Esophagus squamous epithelium (tissue), 5 donors: ENCODE measurements at places on chromosomes 6 and 20. TPM values are rescaled to one million over a fixed set of nuclear protein-coding genes. Genes with fewer than 3 reads are reported as not detected.

The GABRR1 gene
- total RNA-seq, result 1.5 TPM

GRCh38 chr20:39773380-39774000, 811.3 kb downstream of the DHX35 start:
- peaks cover 29% of the 10 kb centered on the region for H3K4me1 ChIP-seq
- H3K27me3 ChIP-seq, result no peaks in the 10 kb centered on the region
- H3K27ac ChIP-seq, result no peak overlapping the region
- DNase-seq, result no peak

The RFX6 gene
- total RNA-seq, result not detected

The SGK1 gene
- 93.8 TPM for total RNA-seq

DNA sequence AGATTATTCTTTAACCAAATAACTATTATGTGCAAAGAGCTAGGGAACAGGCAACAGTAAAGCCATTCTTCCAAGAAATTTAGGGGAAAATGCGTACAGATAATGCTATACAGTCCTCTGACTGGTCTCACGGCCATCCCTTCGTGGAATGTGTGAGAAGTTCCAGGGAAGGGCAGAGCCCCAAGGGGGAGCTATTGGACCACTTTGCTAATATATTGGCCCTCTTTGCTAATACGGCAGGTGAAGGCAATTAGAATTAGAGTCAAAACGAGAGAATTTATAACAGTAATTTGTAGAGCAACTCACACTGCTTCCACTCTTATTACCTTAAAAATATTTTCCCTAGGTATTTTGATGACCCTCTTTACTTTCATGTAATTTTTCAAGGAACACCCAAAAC, 140.4 kb downstream of the IMPG1 start:
- H3K4me1 ChIP-seq, result peaks cover 11% of the 10 kb centered on the region
- peaks cover 15% of the 10 kb centered on the region for H3K27me3 ChIP-seq
- no peak for DNase-seq
- H3K27ac ChIP-seq, result no peak overlapping the region

The BPI gene
- total RNA-seq, result 0.26 TPM
